ENCODE measurements at places on chromosomes 5 and 9.

DNA sequence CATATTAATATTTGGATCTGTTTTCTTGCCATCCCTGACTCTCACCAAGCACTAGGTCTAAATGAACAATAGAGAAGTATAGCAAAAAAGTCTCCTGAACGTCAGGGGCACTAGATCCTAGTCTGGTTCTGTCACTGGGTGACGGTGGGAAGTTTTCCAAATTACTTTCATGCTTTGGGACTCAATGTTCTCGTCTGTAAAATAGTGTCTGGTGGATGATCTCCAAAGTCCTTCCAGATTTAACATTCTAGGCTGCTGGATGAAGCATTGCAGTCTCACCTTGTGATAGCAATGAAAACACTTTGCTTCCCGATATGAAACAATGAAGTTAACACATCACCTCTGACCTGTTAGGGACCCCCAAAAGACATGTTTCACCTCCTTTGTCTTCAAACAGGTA lies 199.3 kb downstream of the SEC61B start:
- DNase-seq, result no peak

DNA sequence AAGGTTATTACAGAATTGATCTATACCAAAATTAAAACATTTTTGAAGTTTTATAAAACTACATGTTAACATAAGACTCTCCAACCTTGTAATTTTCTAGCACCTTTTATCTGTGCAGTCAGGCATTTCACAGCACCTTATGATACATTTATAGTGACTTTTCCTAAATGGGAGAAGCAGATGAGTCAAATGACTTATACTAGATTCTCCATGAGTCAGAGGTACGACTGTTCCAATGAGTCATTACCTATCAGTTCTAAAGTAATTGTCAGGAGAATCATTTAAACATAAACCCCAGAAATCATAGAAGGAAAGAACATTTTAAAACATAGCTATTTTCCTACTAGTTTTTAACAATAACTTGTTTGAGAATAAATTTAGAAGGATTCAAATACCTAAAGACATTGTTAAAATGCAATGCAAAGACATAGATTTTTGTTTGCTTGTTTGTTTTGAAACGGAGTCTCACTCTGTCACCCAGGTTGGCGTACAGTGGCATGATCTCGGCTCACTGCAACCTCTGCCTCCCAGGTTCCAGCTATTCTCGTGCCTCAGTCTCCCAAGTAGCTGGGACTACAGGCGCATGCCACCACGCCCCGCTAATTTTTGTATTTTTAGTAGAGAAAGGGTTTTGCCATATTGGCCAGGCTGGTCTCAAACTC lies 34.7 kb upstream of the DMXL1 start:
- no peak for DNase-seq

GRCh38 chr5:169971780-169972179 lies 8.5 kb downstream of the INSYN2B start:
- no peak for DNase-seq

DNA sequence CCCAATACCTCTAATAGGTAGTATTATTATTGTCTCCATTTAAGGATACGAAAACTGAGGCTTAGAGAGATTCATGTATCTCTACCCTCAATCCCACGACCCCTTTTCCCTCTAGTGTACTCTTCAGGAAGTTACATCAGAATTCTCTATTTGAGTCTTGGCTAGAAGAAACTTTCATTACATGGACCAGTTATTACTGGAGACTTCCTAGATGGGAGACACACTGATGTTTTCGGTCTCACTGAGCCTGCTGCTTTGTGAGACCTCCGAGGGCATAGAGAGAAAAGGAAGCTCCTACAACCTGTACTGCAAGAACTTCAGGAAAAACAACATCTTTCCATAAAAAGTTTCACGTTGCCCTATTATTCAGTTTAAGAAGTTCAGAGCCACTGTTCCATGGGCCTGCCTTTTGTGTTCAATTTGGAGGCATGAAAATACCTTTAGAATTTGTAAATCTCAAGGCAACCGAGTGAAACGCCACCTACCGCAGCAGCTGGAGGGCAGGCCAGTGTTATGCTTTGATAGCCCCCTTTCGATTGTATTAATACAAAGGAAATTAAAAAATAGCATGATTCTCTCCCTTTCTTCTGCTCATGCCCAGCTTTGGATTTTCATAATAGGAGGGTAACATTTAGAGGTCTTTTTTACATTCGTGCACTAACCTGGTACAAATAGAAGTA lies 223.3 kb downstream of the EBF1 start:
- no peak for DNase-seq

DNA sequence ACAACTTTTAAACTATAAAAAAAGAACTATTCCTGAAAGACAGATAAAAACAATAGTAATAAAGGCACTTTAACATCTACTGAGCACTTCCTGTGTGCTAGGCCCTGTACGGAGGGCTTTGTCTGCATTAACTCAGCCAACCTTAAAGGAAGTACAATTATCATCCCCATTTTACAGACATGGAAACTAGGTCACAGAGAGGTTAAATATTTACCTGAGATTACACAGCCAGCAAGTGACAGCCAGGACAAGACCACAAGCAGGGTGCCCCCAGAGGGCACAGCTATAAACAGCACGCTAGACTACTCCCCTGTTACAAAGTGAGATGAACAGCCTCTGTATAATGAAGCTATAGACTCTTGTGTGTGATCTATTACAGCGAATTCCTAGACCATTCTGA lies 25.5 kb downstream of the DDX31 start:
- no peak for DNase-seq

DNA sequence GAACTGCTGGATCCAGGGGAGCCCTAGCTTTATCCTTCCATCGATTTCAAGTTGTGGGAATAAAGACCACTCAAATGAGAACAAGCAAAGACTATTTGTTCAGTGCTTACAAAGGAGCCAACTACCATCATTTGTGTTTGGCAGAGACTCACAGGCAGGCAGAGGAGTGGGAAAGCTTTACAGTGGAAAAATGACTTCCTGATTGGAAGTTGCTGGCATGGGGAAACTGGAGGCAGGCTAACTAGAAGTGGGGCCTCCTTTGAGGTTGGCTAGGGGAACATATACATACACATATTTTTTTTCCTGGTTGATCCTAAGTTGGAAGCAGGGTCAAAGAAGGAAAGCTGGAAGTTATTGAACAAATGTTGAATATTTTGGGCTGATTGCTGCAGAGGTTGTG lies 121.7 kb downstream of the ACTBL2 start:
- DNase-seq, result no peak

DNA sequence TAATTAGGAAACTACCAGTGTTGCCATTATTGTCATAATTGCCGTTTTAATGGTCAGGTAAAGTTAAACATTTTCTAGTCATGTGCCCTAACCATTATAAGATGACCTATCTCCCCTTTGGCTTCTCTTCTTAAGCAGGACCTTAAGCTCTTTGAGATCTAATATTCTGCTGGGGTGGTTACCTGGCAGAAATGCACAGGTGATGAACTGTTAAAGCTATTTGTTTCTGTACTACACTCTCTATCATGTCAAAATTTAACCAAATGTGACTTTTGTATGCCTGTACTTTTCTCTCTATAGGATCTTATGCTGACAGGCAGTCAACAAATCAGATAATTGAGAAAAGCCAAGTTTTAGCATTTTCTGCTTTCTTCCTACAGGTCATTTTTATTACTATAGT lies 23.3 kb downstream of the ALDH1A1 start:
- DNase-seq, result no peak

DNA sequence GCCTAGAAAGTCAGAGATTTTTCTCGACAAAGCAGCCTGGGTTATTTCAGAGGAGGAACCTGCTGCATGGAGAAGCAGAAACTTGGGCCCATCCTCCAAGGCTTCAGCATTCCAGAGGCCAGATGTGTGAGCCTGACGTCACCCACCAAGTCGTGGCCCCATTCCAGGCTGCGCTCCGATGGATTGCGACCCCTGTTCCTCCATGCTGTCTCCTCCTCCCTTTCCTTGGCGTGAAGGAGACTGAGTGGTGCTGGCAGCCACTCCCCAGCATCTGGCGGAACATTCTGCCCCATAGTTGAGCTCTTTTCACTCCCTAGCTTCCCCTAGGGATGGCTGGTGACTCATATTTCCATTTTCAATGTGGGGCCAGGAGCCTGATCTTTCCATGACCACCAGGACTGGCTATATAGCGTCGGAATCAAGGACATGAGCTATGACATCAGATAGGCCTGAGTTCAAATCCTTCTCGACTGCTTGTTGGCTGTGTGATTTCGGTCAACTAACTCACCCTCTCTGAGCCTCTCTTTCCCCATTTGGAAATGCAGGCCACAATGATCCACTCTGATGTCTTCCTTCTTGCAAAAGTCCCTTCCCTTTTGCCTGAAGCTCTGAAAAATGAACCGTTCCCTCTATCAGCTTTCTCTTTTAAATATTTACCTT lies 24.5 kb upstream of the DUSP1 start:
- DNase-seq, result no peak

GRCh38 chr5:144598451-144599068 lies 427.9 kb downstream of the KCTD16 start:
- no peak for DNase-seq

GRCh38 chr9:8053501-8053900 lies 253.9 kb upstream of the DMAC1 start:
- DNase-seq, result no peak

Data from naive B cell (primary cell).